ENCODE measurements at places on chromosomes 6 and 20.
A peak's percentile ranks its signal among the peaks of the same experiment; 100 is the strongest.

DNA sequence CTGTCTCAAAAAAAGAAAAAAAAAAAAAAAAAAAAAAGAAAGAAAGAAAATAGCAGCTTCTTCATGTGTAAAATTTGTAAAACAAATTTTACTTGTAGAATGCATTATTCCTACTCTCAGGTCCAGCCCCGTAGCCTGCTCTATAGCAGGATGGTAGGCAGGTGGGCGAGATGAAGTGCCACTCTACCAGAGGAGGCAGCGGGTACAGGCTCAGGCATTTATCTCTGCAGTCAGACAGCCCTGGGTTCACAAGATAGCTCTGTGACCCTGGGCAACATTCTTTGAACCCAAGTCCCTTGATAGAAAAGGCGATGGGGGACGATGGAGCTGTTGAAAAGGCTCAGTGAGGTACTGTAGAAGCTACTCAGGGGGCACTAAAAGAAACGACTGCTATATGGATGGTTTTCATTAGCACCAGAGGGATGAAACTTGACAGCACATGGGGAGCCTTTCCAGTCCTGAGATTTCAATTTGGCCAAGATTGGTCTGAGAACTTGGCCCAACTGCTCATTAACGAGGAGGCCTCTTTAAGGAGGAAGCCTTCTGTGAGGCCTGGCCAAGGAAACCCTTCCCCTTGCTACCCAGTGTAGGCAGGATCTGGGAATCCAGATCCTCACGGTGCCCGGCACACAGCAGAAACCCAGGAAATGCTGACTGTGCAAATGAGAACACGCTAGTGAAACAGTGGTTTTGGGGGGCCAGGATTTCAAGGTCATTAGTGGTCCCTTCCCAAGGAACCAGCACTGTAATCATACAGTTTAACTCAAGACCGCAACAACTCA is 63.1 kb downstream of the MYH7B start:
- no peak for DNase-seq

GRCh38 chr6:98241630-98242029 is 592.7 kb upstream of the POU3F2 start:
- no peak for DNase-seq

DNA sequence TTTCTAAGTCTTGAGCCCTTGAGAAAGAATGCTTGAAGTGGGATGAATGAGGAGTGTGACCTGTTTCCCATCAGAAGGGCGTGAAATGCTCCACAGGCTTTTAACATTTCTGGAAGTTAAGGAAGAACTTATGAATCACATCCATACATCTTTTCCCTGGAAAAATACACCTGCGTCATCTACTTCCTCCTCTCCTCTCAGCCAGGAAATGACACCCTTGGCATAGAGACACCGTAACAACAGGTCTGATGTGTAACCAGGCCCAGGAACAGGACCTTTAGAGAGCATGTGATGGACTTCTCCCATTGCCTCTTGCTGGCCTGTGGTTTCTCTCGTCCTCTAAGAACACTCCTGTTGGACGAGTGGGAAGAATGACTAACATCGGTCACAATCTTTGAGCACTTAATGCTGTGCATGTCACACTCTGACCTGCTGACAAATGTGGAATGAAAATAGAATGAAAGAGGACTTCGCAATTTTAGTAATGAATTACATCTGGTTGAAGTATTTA is 28.5 kb upstream of the CITED2 start:
- no peak for DNase-seq

DNA sequence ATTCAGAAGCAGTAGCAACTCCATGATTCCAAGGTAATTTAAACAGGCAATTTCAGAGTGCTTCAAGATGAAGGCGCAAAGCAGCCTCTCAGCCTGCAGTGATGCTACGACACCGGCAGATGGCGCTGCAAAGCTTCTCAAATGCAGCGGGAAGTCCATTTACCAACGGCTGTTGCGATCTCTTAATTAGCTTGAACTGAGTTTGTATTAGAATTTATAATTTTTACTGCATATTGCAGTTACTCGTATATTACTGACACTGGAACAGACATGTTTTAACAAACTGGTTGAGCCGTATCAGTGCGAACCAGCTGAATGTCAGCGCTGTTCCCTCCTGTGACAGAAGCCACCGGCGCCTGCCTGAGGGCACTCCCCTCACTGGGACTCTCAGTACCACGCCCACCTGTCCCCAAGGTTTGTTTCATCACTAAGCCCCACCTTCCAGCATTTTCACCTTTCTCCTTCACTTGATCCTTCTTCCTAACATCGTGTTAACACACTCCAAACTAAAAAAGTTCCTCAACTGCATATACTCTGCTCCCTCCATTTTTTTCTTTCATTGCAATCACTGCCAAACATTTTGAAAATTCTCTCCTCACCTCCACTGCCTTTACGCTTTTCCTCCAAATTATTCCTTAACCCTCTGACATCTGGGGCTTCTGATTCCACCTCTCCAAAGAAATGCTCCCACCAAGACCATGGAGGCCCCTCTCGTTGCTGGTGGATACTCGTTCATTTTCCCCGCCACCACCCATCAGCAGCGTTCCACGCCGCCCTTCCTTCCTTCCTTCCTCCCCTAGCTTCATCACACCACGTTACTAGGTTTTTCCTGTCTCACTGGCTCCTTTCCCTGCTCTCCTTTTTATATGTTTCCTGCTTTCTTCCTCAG is 14.5 kb downstream of the GNL1 start:
- DNase-seq = peak; percentile 81

DNA sequence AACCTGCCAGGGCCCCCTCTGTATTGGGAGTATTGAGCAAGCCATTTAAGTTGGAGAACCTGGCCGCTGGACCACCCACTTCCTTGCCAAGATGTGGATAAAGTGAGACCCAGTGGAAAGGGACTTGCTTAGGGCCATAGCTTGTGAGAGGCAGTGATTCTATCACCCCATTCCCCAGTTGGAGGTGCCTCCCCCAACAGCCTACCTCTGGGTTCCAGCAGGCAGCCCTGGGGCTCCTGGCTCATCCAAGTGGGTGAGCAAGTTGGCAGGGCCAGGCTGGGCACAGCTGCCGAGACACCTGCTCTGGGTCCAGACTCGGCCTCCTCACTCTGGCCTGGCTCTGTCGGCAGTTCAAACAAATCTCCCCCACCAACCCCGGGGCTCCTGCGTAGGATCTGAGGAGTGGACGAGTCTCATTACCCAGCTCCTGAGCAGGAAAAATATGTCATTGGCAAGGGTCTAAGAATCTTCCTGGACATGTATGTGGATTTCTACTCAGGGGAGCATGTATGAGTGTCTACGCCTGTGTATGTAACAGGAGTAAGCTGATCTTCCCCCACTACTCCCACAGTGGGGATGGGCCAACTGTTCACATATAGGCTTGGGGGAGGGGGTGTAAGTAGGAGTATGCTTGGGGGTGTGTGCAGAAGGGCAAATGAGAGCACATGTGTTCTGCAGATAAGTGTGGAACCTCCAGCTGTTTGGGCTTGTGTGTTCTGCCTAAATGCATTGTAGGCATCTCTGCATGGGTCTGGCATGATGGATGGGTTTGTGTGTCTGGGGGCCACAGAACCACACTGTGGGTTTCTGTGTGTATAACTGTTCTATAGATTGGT is 1.9 kb downstream of the ID1 start:
- peak; percentile 66 for DNase-seq

- DNase-seq = no peak
Observed at GRCh38 chr20:2460752-2461424, 9.7 kb downstream of the SNRPB start.

GRCh38 chr6:168139121-168139520 is 60.1 kb upstream of the FRMD1 start:
- peak; percentile 9 for DNase-seq

- no peak for DNase-seq
Observed at GRCh38 chr20:1306316-1307135, 22.4 kb downstream of the SDCBP2 start.

DNA sequence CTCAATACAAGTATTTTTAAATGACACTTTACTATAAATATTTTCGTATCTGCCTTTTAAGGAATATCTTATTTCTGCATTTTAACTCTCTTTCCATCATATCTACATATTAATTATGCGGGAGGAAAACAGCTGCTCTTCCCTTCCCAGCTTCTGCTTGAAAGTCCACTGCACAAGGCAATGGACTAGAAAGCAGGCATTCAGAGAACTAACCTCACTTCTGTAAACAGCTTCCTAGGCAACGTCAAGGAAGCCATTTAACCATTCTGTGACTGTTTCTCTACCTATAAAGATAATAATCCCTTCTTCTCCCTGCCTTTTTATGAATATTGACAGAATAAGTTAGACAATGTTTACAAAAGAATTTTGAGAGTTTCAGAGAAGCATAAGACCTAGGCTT is 319.4 kb downstream of the BTBD9 start:
- DNase-seq = no peak

- DNase-seq = no peak
Observed at GRCh38 chr20:13426870-13427269, 205.8 kb downstream of the ISM1 start.

- no peak for DNase-seq
Observed at GRCh38 chr6:151436802-151437201, 15.1 kb downstream of the RMND1 start.

- DNase-seq = no peak
Observed at GRCh38 chr20:10321138-10321717, 102.6 kb downstream of the SNAP25 start.

DNA sequence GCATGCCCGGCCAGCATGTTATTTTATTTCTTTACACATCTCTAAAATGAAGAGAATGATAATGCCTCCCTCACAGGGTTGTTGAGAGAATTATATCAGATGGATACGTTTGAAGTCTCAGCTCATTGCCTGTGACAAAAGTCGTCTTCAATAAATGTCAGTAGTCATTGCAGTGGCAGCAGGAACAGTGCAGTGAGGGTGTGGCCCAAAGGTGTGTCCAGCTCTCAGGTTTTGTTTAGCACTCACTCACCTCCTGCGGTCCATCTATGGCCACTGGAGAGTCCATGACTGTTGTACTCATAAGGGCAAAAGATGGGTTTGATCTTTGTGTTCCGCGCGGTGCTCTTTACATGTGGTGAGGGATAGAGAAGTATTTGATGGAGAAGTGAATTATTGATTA is 77.2 kb upstream of the TIAM2 start:
- no peak for DNase-seq

- DNase-seq = no peak
Observed at GRCh38 chr20:62284448-62284847, 18.3 kb upstream of the ADRM1 start.

DNA sequence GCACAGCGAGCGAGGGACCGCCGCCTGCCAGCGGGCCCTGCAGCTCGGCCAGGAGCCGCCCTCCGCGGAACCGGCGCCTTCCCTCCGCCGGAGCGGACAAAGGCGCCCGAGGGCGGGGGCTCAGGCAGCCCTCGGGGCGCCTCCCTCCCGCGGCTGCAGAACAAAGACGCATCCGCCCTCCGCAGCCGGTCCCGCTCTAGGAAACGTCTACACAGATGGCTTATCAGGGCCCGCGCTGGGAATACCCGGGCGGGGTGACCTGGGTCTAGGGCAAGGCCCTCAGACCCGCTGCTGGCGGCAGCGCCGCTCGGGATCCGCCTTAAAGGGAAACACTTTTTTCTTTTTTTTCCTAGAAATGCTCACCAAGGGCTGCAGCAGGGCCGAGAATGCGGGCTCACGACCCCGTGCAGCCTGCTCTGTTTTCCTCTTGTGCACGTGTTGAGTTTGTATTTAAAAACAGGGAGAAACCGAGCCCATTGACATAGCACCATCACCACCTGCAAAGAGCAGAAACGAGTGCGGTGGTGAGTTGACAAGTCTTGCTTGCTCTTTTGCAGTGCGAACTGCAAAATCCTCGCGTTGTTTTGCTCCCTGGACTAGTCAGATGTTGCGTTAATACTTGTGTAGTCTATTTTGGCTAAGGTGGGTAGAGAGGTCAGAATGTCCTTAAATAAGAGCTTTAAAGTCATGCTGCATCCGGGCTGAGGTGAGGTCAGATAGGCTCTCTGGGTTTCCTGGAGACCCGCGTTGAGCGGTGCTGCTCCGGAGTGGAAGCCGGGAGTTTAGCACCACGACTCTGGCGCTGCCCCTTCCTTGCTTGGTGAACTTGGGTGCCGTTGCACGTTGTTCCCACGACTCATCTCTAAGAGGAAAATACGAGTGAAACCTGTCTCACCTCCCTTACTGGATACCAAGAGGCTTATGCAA is 1.1 kb upstream of the RPS6KA2 start:
- DNase-seq = peak; percentile 80

DNA sequence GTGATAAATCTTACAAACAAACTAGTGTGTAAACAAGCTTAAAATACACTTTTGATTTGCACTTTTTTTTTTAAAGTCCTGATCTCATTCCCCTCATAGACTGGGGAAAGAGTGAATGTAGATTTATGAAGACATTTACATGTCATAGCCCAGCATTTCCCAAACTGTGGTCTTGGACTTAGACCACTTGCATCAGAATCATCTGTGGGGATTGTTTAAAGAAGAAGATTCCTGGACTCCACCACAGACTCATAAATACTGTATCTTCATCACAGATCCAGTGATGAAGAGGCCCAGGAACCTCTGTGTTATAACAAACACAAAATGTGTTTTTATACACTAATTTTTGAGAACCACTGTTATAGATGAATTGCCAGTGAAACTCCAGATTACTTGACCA is 99.5 kb downstream of the KCNQ5 start:
- no peak for DNase-seq

DNA sequence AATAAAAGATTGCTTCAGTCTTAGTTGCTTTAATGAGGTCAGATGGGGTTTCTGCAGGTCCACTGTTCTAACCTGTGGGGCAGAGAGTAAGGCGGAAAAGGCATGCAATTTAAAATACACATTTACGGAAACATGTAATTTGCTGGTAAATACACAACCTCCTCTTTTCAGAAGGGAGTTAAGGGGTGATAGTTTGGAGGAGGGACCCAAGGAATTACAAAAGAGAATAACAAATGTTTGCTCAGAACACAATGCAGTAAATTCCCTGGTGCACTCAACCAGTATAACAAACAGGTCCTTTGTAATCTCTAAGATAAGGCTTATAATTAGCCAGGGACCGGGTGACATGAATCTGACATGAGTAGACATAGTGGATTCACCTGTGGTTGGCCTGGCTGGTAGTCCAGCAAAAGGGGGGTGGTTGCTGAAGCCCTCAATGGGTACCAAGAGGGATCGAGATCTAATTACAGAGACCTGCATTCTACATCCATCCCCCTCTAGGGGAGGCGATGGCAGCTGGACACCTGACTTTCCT is 295.1 kb downstream of the PHACTR1 start:
- DNase-seq = no peak

DNA sequence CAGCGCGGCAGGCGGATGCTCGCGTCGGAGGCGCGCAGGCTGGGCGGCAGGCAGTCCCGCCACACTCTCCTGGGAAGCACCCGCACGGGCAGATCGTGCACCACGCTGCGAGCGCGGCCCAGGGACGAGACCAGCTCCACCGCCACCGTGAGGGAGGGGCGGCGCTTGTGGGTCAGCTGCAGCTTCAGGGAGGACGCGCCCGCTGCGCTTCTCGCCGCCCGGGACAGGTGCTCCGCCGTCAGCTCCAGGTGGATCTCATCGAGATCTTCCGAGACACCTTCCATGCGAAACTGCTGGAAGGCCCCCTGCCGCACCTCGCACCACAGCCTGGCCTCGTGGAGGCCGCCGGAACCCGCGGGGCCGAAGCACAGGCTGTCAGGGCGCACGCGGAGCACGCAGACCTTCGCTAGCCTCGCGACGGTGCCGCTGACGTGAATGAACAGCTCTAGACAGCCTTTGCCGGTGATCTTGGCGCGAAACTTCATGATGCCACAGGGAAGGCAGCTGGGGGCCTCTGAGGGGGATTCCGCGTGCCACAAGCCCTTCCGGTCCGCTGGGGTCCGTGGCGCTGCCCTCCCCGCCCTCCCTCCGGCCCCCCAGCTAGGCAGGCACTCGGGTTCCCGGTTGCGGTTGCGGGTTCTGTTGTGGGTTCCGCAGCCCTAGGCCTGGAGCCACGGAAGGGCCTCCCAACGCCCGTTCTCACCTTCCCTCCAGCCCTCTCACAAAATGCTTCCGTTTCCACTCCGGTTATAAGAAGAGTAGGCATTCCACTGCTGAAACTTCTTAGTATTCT is at the start of gene HUS1B:
HUS1B (minus strand) TSS at position 641 of the 793 bp plus-strand sequence; CDS start at position 485, 156 bp downstream.
- no peak for DNase-seq
